Fibroblast of lung (primary cell): ENCODE measurements at places on chromosomes 7 and 10. TPM values are rescaled to one million over a fixed set of nuclear protein-coding genes. Genes with fewer than 3 reads are reported as not detected.

GRCh38 chr7:107998660-107999480, 4.1 kb downstream of the LAMB1 start:
- DNase-seq: peak; percentile 72

DNA sequence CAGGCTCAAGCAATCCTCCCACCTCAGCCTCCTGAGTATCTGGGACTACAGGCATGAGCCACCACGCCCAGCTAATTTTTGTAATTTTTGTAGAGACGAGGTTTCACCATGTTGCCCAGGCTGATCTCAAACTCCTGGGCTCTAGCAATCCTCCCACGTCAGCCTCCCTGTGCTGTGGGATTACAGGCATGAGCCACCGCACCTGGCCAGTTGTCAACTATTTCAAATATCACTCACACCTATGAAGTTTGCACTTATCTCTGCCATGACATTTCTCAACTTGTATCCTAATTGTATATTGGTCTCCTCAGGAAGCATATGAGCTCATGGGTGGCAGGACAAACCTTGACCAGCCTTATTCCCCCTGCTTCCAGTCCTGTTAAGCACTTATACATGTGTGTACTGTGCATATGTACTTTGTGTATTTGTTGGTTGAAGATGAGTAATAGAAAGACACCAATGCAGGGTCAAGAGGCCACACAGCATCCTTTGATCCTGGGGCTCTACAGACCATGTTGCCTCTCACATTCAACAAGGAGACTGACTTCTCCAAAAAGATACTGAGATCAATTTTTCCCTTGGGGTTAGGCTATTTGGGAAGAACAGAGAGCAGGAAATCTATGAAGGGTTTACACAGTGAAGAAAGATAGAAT, 82.2 kb downstream of the SLC16A9 start:
- DNase-seq: no peak

DNA sequence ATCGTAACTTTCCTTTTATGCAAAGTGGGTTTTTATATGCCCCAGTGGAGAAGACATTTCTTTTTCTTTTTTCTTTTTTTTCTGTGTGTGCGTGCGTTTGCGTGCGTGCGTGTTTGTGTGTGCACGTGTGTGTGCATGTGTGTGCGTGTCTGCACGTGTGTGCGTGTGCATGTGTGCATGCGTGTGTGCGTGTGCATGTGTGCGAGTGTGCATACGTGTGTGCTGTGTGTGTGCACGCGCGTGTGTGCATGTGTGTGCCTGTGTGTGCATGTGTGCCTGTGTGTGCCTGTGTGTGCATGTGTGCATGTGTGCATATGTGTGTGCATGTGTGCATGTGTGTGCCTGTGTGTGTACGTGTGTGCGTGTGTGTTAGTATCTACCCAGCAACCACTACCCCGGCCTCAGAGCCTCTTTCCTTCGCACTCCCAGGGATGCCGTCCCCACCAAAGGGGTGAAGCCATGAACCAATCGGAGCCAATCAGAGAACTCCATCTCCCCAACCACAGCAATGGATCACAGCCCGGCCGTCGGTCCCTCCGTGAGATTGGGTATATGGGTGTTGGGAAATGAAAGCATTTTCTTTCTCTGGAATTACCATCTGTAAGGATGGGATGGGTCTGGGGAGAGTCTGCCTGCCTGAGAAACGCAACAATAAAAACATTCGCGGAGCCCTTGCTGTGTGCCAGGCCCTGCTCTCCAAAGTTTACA, 92.3 kb downstream of the ELFN1 start:
- DNase-seq: no peak

- peak; percentile 77 for DNase-seq
These were observed 45.2 kb upstream of the AKR1E2 start for GRCh38 chr10:4780782-4781181.

MAPK8 gene
- 24.4 and 29.4 TPM in 2 replicates for total RNA-seq
